ENCODE measurements at places on chromosomes 6 and 20.

GRCh38 chr20:54984104-54984448 is 508.7 kb downstream of the DOK5 start:
- DNase-seq = no peak

DNA sequence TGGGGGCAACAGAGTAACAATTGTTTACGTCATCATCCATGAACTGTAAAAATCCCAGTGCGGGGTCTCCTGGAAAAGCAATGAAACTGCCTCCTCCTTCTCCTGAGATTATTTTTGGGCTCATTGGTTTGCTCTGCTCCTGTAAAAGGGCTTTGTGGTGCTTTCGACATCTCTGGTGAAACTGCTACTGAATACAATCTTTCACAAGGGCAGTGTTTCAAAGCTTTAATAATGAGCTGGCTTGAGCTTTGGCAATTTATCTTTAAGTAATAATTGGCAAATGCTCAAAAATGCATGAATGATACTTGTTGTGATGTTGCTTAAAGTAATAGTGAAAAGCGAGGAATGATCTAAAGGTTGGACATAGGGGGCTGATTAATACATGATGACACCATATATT is 43.5 kb upstream of the ENPP1 start:
- no peak for DNase-seq

GRCh38 chr20:49281059-49281912 is 3.4 kb upstream of the ZNFX1 start:
- DNase-seq = no peak

DNA sequence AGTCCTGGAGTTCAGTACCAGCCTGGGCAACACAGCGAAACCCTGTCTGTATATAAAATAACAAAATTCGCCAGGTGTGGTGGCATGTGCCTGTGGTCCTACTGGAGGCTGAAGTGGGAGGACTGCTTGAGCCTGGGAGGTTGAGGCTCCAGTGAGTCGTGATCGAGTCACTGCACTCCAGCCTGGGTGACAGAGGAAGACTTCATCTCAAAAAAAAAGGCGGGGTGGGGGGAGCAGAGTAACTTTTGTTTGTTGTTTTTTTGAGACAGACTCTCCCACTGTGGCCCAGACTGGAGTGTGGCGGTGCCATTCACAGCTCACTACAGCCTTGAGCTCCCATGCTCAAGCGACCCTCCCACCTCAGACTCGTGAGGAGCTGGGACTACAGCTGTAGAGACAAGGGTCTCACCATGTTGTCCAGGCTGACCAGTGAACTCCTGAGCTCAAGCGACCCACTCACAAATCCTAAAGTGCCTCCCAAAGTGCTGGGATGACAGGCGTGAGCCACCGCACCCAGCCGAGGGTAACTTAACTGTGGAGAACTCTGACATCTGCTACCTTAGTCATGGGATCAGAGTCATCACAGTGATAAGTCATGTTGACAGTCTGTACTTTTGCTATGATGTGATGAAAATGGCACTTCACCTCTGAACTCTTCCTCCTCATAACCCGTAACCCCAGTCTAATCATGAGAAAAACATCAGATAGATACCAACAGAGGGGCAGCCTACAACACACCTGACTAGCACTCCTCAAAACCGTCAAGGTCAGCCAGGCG is 16.5 kb downstream of the PEDS1 start:
- DNase-seq = no peak

DNA sequence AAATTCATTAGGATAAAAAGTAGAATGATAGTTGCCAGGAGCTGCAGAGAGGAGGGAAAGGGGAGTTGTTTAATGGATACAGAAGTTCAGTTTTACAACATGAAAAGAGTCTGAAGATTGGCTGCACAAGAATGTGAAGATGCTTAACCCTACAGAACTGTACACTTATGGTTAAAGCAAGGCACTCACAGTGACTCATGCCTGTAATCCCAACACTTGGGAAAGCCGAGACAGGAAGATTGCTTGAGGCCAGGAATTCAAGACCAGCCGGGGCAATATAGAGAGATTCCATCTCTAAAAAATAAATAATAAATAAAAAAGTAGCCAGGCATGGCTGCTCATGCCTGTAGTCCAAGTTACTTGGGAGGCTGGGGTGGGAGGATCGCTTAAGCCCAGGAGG is 174.0 kb downstream of the TASP1 start:
- DNase-seq = no peak

GRCh38 chr6:53801022-53801421 is 6.2 kb downstream of the LRRC1 start:
- no peak for DNase-seq

DNA sequence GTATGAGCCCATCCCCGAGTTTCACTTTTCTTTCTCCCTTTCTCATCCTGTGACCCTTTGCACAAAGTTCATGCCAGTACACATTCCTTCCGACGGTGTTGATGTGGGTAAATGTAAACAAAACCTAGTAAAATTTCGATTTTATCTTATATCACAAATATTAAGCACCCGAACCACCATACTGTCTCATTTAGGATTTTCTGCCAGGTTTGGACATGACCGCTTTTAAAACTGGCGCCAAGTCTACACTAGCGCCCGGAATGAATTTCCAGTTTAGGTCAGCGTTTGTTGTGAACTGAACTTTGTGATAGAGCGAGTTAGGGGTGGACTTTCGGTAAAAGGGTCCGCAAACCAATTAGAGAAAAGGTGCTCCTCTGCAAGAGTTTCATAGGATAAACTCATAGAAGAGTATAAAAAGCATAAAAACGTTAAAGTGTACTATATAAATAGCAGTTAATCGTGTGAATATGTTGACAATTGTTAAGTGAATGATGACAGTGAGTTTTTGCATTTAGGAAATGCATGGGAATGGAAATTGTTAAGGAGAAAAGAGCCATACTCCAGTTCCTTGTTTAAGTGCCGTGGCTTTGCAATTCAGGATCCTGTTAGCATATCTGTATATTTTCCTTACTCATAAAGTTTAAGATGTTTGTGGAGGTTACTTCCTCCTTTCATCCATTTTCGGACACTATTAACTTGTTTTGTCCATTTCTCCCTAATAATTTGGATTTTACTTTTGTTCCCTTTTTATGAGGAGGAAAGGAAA is 937 bp downstream of the AKAP7 start:
- DNase-seq = no peak

DNA sequence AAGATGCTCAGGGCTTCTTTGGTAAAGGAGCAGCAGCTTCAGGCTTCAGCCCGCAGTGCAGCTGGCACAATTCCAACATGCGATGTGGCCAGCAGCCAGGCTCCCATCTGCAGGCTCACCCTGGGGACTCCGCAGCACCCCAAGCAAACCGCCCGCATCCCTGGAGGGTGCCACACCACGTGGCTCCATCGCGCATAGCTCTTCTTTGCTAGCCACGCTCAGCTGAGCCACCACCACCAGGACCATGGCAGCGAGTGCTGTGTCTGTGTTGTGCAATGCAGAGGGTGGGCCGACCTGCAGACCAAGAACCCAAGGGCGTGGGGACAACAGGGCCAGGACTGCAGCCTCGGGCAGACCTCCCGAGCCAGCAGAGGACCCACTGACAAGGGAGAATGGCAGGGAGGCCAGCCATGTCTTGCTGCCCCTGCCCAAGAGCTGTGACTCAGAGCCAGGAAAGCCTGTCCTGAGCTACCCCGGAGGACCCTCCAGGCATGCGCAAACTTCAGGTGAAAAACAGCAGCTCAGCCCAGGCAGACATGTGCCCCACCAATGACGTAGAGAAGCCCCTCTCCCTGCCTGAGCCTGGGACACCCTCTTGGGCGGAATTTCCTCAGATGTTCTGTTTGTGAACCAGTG is 87.8 kb downstream of the GINS1 start:
- DNase-seq = no peak

DNA sequence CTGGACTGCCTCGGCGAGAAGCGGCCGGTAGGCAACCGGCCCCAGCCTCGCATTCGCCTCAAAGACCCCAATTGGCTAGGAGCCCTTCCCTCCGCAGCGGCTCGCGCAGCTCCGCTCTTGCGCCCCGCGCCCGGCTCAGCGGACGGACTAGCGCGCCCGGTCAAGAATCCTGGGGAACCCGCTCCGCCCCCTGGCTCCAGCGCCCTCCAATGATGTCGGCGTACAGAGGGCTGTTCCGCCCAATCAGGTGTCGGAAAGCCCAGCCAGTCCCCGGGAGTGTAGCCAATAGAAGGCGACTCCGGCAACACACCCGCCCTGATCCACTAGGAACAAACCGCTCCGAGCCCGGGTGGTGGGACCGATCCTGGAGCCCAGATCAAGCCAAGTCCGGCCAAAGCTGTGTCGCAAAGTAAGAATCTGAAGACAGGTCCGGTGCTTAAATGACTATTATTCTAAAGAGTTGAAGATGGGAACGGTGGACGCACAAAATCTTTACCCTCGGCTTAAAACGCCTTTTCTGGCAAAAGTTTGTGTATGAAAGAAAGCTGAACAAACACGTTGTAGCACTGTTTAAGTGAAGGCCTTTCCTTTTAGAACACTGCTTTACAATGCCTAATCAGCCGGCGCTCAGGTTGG is 132.2 kb downstream of the OGFRL1 start:
- no peak for DNase-seq

GRCh38 chr20:37611346-37611745 is 82.5 kb upstream of the CTNNBL1 start:
- no peak for DNase-seq

- no peak for DNase-seq
Observed at GRCh38 chr20:16437387-16437996, 135.8 kb downstream of the KIF16B start.

DNA sequence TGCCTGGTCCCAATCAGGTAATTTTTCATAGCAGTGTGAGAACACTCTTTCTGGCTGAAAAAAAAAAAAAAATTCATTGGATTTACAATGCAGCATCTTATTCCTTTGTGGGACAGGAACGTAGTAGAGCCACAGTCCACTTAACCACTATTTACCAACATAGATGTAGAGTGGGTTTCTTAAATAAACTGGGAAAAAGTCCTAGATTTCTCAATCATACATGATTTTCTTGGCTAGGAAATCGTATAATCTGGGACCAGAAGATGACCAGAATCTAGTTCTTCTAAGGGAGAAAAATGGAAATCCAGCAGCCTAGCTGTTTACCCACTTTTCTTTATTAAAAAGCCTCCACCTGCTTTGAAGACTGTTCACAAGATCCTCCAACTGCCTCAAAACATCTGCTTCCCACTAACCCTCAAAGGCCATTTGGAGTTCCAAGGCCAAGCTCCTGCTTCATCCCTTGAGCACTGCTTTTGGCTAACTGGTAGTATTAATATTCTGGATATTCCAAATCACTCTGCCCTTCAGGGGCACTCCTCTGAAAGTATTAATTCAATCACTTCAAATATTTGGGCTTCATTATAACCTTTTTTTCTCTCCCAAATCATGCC is 70.4 kb downstream of the FYN start:
- DNase-seq = no peak

GRCh38 chr6:81773887-81774286 is 21.4 kb upstream of the TENT5A start:
- no peak for DNase-seq

DNA sequence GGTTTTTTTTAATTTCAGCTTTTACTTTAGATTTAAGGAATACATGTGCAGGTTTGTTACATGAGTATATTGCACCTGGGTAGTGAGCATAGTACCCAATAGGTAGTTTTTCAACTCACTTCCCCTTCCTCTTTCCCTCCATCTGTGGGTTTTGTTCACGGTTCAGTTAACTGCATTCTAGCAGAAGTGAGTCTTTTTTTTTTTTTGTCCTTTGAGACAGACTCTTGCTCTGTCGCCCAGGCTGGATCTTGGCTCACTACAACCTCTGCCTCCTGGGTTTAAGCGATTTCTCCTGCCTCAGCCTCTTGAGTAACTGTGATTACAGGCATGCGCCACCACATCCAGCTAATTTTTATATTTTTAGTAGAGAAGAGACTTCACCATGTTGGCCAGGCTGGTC is 8.7 kb downstream of the UBR2 start:
- DNase-seq = no peak

- DNase-seq = no peak
Observed at GRCh38 chr6:144013486-144013909, 5.4 kb upstream of the PLAGL1 start.
